ENCODE measurements at places on chromosomes 11 and 22.

- no peak for DNase-seq
These were observed 5.5 kb downstream of the MRPL49 start for GRCh38 chr11:65127473-65128181.

GRCh38 chr11:62573006-62573591 lies 592 bp downstream of the EEF1G start:
- peak; percentile 34 for DNase-seq

GRCh38 chr22:38843201-38843656 lies 599 bp downstream of the NPTXR start:
- DNase-seq, result peak; percentile 84

- no peak for DNase-seq
These were observed 38.2 kb upstream of the PAK1 start for GRCh38 chr11:77512092-77512491.

GRCh38 chr22:39900306-39901227 lies at the start of gene GRAP2:
TSS of gene GRAP2 (plus strand) at chr22:39901084. CDS start at chr22:39947107, 46,023 bp downstream.
- no peak for DNase-seq

DNA sequence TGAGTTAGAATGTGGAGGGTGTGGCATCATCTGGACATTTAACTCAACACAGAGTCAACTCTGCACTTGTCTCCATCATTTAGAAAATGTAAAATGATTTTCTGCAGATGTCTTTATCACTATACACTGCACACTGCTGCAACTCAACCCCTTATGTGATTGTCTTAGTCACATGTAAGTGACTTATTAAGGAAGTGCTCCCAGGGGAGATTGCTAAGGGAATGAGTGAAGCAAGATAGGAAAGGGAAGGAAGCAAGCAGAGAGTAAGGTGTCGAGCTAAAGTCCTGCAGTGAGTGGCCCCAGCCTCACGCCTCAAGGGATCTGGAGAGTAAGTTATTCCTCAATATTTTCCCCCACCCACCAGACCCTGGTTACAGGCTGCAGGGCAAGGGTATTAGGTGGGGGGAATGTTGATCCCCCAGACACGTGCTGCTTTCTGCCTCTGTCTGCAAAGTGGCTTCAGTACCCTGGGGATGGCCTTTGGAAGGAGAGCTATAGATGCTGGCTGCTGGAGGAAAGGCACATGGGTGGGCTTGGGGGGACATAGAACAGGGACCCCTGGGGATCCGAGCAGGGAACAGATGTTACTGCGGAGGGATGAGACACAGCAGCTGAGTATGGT lies 7.2 kb upstream of the CBX6 start:
- DNase-seq, result no peak

DNA sequence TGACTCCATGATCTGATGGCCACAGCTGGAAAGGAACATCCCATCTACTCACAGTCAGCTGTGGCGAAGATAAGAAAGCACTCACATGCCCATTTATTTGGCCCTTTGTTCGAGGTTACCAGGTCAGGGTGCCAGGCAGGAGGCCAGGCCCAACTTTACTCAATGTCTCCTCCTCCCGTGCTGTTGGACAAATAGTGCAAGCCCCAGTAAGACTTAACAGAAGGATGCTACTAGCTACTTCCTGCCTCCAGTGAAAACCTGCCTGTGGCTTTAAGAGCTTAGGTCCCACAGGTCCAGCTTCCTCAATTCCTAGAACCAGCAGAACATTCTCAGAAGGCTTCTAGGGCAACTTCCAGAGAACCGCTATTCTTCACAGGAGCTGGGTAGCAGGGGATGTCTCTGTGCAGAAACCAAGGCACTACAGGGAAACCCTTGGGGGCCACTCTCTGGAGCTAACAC lies 12.9 kb upstream of the CRY2 start:
- no peak for DNase-seq

DNA sequence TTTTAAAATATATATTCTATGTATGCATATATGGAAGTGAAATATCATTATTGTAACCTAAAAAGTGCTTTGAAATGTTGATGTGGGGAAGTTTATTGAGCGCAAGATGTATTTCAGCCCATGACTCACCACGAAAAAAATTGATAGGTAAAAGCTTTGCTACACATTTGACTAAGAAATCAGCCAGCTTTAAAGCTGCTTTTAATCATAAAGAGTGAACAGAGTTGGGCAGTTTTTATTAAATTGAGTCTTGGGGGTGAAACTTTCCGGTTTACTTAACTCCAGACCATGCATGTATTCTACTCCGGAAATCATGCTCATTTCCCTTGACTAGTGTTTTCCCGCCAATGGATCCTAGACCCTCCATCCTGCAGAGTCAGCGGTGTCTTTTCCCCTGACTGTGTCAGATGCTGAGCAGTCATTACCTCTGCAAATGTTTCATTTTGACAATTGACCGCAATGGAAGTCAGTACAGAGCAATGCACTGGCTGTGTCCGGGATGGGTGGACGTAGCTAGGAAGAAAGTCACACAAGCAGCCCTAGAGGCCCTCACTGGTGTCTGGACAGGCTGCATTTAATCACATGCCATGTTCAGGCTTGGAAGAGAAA lies 47.2 kb upstream of the MPEG1 start:
- DNase-seq, result no peak

GRCh38 chr22:36352803-36353507 lies 34.8 kb downstream of the MYH9 start:
- no peak for DNase-seq

- DNase-seq, result no peak
These were observed 6.4 kb upstream of the CCDC88B start for GRCh38 chr11:64333556-64333955.

GRCh38 chr11:77589181-77589520 lies 602 bp upstream of the AQP11 start:
- DNase-seq, result no peak

GRCh38 chr22:48579928-48580309 lies 1247.8 kb downstream of the BRD1 start:
- DNase-seq, result no peak

- no peak for DNase-seq
These were observed 180.5 kb upstream of the ZBED5 start for GRCh38 chr11:11038352-11038751.

- DNase-seq, result no peak
These were observed 1018.6 kb downstream of the TBC1D22A start for GRCh38 chr22:47781024-47781423.

DNA sequence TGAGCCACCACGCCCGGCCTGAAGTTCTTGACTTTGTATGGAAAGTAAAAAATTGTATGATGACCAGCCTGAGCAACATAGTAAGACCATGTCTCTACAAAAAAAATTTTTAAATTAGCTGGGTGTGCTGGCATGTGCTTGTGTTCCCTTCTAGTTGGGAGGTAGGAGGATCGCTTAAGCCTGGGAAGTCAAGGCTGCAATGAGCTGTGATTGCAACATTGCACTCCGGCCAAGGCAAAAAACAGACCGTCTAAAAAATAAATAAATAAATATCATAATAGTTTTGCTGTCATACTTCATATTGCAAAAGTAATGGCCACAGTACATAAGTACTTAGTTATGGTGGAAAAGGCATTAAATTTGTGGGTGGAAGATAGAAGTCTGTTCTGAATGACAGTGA lies 3.4 kb downstream of the AGBL2 start:
- no peak for DNase-seq

GRCh38 chr11:68335683-68336082 lies 23.3 kb downstream of the LRP5 start:
- no peak for DNase-seq

GRCh38 chr22:40270031-40270430 lies 76.3 kb upstream of the ADSL start:
- no peak for DNase-seq

All from SK-N-SH (cell line).